ENCODE measurements at places on chromosomes 4 and X.

- no peak for DNase-seq
Measured at GRCh38 chrX:73817393-73818199, 254.6 kb downstream of the CHIC1 start.

- no peak for DNase-seq
Measured at GRCh38 chrX:88072339-88073030, 554.9 kb downstream of the KLHL4 start.

- no peak for DNase-seq
Measured at GRCh38 chr4:8441499-8442091, 1.0 kb downstream of the TRMT44 start.

DNA sequence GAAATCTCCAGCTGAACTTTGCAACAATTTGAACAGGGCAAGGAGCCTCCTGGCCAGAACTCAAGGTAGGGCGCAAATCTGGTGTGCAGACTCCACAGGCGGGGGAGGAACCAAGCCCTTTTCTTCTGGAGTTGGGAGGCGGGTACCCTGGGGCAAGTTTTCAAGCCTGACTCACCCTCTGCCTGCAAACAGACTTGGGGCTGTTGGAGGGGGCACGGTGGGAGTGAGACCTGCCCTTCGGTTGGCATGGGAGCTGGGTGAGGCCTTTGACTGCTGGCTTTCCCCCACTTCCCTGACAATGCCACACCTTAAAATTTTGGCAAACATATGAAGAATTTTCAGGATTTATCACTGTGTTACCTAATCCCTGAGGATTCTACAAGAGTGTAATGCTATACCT, 709.8 kb upstream of the DIAPH2 start:
- DNase-seq = no peak

DNA sequence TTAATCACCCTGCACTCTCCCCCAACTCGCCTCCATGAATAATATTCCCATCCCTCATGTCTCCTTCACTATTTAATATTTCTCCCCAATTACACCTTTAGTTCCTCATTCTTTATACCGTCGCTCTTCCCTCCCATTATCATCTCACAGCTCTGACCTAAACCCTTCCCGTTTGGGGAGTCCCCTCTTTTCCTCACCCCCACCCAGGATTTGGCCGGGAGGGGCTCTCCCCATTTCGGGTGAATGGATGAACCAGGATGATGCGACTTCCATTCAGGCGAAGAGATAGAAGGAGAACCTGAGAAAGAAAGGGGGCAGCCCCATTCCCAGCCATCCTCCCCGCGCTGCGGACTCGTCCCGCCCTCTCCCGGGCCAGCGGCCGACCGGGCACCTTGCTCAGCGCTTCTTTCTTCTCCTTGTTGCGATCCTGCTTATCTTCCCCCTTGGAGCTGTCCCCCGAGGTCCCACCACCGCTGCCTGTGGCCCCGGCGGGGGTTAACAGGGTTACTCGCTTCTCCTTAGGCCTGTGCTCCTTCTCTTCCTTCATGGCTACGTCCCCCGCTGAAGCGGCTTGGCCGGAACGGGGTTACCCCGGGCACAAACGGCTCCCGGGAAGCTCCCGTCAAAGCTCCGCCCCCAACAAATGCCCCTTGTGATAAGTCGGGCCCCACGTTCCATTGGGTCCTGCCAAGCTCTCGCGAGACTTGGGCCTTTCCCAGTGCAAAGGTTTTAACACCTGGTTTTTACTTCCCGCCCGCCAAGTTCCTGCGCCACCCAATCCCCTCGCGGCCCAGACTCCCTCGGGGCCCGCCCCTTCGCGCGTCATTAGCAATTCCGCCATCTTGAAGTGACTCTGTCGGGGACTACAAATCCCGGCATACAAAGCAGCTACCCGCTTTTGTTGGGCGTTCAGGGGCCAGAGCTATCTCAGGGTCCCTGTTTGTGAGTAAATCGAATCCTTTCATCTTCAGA, at the start of gene UPF3B:
UPF3B (minus strand) TSS at position 582 of the 972 bp plus-strand sequence; CDS start at position 547, 35 bp downstream.
- peak; percentile 92 for DNase-seq

DNA sequence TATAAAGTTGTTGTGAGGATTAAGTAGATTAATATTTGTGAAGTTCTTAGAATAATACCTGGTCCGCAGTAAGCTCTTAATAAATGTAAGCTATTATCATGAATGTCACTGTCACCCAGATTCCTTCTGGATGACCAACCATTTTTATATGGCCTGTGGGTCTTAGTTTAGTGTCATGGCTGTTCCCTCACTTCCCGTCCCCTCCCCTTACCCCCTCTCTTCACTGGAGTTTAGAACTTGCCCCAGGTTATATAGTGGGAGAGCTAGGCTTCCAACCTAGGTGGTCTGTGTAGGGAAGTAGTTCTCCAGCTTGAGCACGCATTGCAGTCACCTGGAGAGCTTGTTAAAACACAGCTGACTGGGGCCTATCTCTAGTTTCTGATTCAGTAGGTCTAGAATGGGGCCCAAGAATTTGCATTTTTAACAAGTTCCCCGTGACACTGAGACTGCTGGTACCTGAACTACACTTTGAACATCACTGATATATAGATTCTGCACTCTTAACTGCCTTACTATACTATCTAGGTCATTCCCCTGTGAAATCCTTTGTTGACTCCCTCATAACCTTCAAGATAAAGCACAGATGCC, 66.9 kb upstream of the PLAC1 start:
- DNase-seq = no peak

GRCh38 chrX:1945879-1946278, 331.0 kb downstream of the ASMT start:
- no peak for DNase-seq

GRCh38 chr4:152951348-152951747, 15.2 kb downstream of the FHDC1 start:
- no peak for DNase-seq

DNA sequence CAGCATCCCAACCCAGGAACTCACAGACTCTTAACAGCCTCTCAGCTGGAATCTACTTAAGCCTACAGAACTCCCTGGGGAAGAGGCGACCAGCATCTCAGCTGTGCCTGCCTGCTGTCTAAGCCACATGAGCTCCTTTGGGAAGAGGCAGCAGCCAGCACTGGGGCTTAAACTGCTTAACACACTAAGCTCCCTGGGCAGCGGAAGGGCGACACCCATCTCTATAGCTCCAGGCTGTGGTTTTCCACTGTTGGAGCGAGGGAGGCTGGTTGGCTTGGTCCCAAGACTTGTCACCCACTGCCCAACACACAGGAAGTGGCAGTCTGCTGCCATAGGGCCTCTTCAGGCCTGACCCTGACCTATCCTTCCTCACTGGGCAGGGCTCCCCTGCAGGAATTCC, 1544.1 kb upstream of the ADGRL3 start:
- DNase-seq = no peak

- DNase-seq = no peak
Measured at GRCh38 chr4:60648774-60649173, 551.4 kb upstream of the ADGRL3 start.

- no peak for DNase-seq
Measured at GRCh38 chrX:118989886-118990285, 15.5 kb downstream of the LONRF3 start.

DNA sequence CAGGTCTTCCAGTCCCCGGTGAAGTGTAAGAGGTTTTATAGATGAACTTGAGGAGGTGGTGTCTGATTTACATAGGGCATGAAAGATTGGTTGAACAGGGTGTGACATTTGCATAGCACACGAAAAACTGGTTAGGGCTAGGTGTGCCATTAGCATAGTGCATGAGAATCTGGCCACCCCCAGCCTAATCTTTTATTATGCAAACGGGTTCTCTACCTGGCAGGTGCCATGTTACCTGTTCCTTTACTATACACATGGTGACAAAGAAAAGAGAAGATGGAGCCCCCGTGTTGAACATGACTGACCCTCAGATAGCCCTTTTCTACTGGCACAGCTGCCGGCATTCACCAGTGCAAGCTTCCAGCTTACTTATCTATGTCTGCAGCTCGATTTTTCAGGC, 71.0 kb downstream of the UCHL1 start:
- DNase-seq = no peak

DNA sequence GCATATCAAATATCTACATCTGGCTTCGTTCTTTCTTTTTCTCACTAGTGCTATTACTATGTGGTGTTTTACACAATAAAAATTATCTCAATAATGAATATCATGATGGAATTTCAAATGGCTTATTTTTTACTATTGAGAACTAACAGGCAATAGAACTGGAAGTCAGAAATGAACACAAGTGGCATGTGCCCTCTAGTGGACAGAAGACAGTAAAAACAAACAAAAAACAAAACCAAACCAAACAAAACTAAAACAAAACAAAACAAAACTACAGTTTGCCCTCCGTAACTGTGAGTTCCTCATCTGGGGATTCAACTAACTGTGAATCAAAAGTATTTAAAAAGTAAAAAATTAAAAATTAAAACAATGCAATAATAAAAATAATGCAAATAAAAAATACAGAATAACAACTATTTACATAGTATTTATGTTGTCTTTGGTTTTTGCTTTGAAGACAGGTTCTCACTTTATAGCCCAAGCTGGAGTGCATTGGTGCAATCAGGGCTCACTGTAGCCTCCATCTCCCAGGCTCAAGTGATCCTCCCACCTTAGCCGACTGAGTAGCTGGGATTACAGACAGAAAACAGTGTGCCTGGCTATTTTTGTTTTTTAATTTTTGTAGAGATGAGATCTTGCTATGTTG, 195.6 kb upstream of the TACR3 start:
- no peak for DNase-seq

DNA sequence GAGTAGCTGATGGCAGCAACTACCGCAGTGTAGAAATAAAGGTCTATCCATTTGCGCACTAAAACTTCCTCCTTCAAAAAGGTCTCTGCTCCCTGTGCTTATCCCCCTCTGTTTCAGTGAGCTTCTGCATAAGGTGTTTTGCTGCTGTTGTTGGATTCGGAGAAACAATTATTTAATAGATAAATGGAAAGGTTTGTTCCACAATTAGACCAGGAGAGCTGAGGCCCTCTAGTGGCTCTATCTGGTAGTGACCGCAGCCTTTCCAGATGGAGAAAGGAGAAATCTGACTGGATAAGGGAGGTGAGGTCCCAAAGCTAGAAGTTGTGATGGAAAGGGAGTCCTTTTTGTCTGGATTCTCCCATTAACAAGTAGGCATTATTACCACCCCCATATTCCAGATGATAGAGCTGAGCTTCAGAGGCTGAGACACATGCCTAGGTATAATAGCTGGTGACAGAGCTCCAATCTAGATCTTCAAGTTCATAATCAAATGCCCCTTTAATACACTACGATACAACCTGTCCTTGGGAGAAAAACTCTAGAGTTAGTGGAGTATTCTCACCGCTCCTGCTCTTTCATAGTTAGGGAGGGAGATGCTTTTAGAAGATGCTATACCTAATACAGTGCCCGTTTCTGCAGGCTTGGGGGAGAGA, 5.1 kb upstream of the GABRQ start:
- DNase-seq = no peak

- DNase-seq = no peak
Measured at GRCh38 chr4:70392057-70392776, 5.5 kb upstream of the OPRPN start.

- no peak for DNase-seq
Measured at GRCh38 chrX:26954029-26954428, 509.1 kb downstream of the PPP4R3C start.

GRCh38 chr4:173508386-173509035, 21.5 kb downstream of the HAND2 start:
- DNase-seq = no peak

DNA sequence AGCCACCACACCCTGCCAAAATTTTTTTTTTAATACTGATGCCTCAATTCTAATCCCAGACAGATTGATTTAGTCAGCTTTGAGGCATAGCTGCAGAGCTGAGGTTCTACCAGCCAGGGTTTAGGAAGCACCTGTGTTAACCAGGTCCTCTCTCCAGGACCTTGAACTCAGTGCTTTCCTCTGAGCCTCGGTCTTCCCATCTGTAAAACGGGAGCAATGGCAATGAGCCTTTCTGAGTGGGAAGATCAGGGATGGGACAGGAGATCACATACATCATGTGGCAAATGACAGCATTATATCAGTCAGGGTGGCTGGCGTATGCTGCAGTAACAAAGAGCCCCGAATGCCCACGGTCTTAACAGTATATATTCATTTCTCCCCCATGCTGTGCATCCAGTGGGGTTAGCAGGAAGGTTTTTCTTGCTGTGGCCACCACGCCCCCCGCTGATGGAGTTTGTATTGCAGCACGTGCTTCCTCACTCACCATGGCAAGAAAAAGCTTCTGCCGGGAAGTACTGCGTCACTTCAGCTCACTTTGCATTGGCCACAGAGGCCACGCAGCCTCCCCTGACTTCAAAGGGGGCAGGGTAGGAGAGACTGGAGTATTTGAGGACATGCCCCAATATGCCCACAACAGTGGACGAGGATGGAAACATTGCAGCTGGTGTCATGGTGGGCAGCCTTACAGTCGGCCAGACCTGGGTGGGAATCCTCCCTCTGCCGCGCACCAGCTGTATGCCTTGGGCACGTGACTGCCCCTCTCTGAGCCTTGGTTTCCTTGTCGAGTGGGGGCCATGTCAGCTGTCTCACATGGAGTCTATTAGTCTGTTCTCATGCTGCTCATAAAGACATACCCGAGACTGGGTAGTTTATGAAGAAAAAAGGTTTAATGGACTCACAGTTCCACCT, 24.1 kb upstream of the MRFAP1 start:
- no peak for DNase-seq

DNA sequence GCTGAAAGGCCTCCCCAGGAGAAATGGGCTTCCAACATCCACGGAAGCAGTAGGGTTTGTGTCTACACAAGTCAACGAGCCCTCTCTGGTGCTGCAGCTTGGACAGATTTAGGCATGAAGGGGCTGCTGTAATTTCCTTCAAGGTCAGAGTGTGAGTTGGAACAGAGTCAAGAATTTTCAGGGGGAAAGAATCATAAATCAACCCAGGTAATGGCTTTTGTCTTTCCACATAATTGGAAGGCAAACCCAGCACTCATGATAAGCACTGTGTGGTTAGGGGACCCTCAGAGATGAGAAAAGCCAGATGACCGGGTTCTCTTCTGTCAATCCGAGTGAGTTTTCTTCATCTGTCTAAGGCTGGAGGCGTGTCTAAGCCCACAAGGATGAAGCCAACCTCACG, 78.6 kb upstream of the MXRA5 start:
- no peak for DNase-seq

- no peak for DNase-seq
Measured at GRCh38 chrX:15293451-15293850, 22.0 kb downstream of the ASB11 start.

DNA sequence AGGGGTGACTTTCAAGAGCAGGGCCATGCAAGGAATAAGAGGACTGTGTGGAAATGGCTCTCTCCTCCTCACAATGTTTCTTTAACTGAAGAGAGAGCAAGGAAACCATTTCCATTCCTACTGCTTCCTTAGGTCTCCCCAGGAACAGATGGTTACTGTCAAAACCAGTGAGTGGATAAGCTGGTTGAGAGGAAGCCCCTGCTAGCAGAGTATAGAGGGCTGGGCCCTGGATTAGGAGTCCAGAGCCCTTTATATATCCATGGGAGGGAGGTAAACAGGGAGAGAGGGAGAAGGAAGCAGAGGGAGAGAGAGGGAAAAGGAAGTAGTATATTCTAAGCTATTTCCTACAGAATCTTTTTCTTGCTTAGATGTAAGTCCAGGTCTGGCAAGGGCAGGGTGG, 43.8 kb upstream of the LAS1L start:
- no peak for DNase-seq

DNA sequence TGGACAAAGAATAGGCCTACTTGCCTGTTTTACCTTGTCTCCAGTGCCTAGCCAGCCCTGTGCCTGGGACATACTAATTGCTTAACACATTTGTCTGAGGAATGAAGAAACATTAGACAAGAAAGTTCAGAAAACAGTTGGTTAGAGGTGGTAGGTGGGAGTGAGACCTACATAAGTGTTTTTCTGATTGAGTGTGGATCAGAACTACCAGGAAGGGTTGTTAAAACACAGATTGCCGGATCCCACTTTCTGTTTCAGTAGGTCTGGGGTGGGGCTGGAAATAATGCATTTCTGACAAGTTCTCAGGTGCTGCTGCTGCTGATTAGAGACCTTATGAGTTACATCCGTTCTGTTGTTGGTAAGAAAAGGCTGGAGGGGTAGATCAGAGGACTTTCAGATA, 5.7 kb upstream of the JADE1 start:
- DNase-seq = no peak
